Neural cell (in vitro differentiated cells): ENCODE measurements at places on chromosomes 5 and 9. TPM values are rescaled to one million over a fixed set of nuclear protein-coding genes. Genes with fewer than 3 reads are reported as not detected.

AHRR gene
- 0.26 and 0.90 TPM in 2 replicates for polyA plus RNA-seq

SV2C gene
- 0.45 and 0.88 TPM in 2 replicates for polyA plus RNA-seq

KLHL3 gene
- polyA plus RNA-seq, result 10.9 and 12.9 TPM in 2 replicates

FOXI1 gene
- not detected in 2 replicates for polyA plus RNA-seq

ZDHHC11B gene
- 9.9 and 12.1 TPM in 2 replicates for polyA plus RNA-seq

SPAG8 gene
- 2.9 and 4.2 TPM in 2 replicates for polyA plus RNA-seq

SLC6A7 gene
- polyA plus RNA-seq, result 1.5 and 4.6 TPM in 2 replicates

CDH9 gene
- polyA plus RNA-seq, result 1.7 and 3.4 TPM in 2 replicates

FOXD4L6 gene
- polyA plus RNA-seq, result 0.40 and 2.3 TPM in 2 replicates

PCDHGB7 gene
- 4.7 and 5.1 TPM in 2 replicates for polyA plus RNA-seq

FAM81B gene
- polyA plus RNA-seq, result not detected in 2 replicates

NSG2 gene
- polyA plus RNA-seq, result 1,581 and 1,761 TPM in 2 replicates

MOB3B gene
- 1.8 and 2.2 TPM in 2 replicates for polyA plus RNA-seq

CRHBP gene
- not detected in 2 replicates for polyA plus RNA-seq

GABRA6 gene
- 2.2 and 3.9 TPM in 2 replicates for polyA plus RNA-seq

CCDC69 gene
- polyA plus RNA-seq, result not detected in 2 replicates

DDX4 gene
- polyA plus RNA-seq, result 0.43 and 0.54 TPM in 2 replicates

SLCO6A1 gene
- polyA plus RNA-seq, result not detected in 2 replicates

APBA1 gene
- polyA plus RNA-seq, result 10.9 and 13.4 TPM in 2 replicates

BASP1 gene
- polyA plus RNA-seq, result 974 and 982 TPM in 2 replicates

COL15A1 gene
- polyA plus RNA-seq, result 2.8 and 3.4 TPM in 2 replicates

GOLM1 gene
- polyA plus RNA-seq, result 76.8 and 77.4 TPM in 2 replicates

ZNF366 gene
- polyA plus RNA-seq, result not detected in 2 replicates

GLRA1 gene
- polyA plus RNA-seq, result not detected in 2 replicates

SPATA31A3 gene
- not detected in 2 replicates for polyA plus RNA-seq

SPTLC1 gene
- polyA plus RNA-seq, result 67.1 and 74.8 TPM in 2 replicates

GALNT12 gene
- 8.4 and 8.9 TPM in 2 replicates for polyA plus RNA-seq

ANKHD1 gene
- polyA plus RNA-seq, result 58.9 and 61.8 TPM in 2 replicates

TMED9 gene
- 53.8 and 59.1 TPM in 2 replicates for polyA plus RNA-seq

HMCN2 gene
- polyA plus RNA-seq, result 0.18 and 1.7 TPM in 2 replicates

SLC45A2 gene
- polyA plus RNA-seq, result 1.2 and 6.2 TPM in 2 replicates

WNT8A gene
- polyA plus RNA-seq, result 0.26 and 0.60 TPM in 2 replicates

NIM1K gene
- polyA plus RNA-seq, result 4.4 and 7.4 TPM in 2 replicates

KCNV2 gene
- polyA plus RNA-seq, result not detected in 2 replicates

DRD1 gene
- polyA plus RNA-seq, result 0.33 and 0.72 TPM in 2 replicates

KCNN2 gene
- 1.0 and 1.6 TPM in 2 replicates for polyA plus RNA-seq

RASGRF2 gene
- 0.08 and 0.42 TPM in 2 replicates for polyA plus RNA-seq

IFNA2 gene
- polyA plus RNA-seq, result not detected in 2 replicates

SLC4A9 gene
- not detected in 2 replicates for polyA plus RNA-seq

FOXD4 gene
- polyA plus RNA-seq, result 2.3 and 2.5 TPM in 2 replicates

ECPAS gene
- polyA plus RNA-seq, result 34.7 and 42.6 TPM in 2 replicates

OTULINL gene
- polyA plus RNA-seq, result 6.2 and 7.2 TPM in 2 replicates

RORB gene
- 0.54 and 0.77 TPM in 2 replicates for polyA plus RNA-seq

CTNND2 gene
- polyA plus RNA-seq, result 67.0 and 67.6 TPM in 2 replicates

GFI1B gene
- not detected in 2 replicates for polyA plus RNA-seq

LAMC3 gene
- polyA plus RNA-seq, result 0.04 TPM in 1 of 2 replicates, not detected in the other

OR13C8 gene
- polyA plus RNA-seq, result not detected in 2 replicates

PCDHA3 gene
- polyA plus RNA-seq, result 1.7 and 3.0 TPM in 2 replicates

KIF27 gene
- 7.1 and 8.8 TPM in 2 replicates for polyA plus RNA-seq

TEX48 gene
- polyA plus RNA-seq, result not detected in 2 replicates

MARCHF11 gene
- 6.1 TPM in 2 replicates for polyA plus RNA-seq

PCDHGB4 gene
- 9.3 and 13.0 TPM in 2 replicates for polyA plus RNA-seq

CARD6 gene
- polyA plus RNA-seq, result 0.06 TPM in 1 of 2 replicates, not detected in the other

ECM2 gene
- 0.30 TPM in 1 of 2 replicates, not detected in the other for polyA plus RNA-seq

TAF11L10 gene
- not detected in 2 replicates for polyA plus RNA-seq

BDP1 gene
- polyA plus RNA-seq, result 72.9 and 83.7 TPM in 2 replicates

MYMK gene
- polyA plus RNA-seq, result not detected in 2 replicates

TRPM3 gene
- 1.3 and 2.0 TPM in 2 replicates for polyA plus RNA-seq

CCDC152 gene
- polyA plus RNA-seq, result 0.87 and 1.5 TPM in 2 replicates
